ENCODE measurements at places on chromosomes 4 and X.
A peak's percentile ranks its signal among the peaks of the same experiment; 100 is the strongest.

GRCh38 chr4:143390764-143391163 lies 54.1 kb downstream of the GAB1 start:
- no peaks in the 10 kb centered on the region for H3K27me3 ChIP-seq
- no peak overlapping the region for H3K4me3 ChIP-seq
- H3K4me1 ChIP-seq = no peaks in the 10 kb centered on the region
- no peaks in the 10 kb centered on the region for H3K36me3 ChIP-seq
- peak overlapping the region; percentile 22 for H3K27ac ChIP-seq

DNA sequence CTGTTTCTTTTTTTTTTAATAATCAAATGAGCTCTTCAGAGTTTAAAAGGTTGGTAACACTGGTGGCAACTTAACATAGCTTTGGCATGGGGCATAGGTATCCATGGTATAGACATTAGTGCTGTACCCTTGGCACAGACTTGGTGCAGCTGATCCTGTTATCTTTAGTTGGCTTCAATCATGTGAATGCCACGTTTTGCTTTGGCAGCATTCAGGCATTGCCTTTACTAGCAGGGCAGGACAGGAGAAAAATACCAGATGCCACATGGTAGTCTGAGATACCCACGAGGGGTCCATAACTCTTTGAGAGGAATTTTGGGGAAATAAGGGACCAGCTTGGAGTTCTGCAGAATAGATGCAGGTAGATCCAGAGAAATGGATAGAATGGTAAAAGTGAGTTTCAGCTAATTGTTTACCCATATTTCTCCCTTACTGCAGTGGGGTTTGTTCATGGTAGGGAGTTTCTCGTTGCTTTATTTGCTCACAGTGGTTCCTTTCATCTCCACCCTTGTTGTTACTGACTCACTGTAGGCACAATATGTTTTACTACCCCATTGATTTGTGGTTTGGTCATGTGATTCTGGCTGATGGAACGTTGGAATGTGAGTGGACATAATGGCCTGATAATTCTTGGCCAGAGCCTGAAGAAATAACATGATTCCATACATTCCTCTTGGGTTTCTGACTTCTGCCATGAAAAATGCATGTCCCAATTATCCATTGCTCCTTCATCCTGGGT lies 342.7 kb downstream of the GLUD2 start:
- no peaks in the 10 kb centered on the region for H3K36me3 ChIP-seq
- no peaks in the 10 kb centered on the region for H3K27me3 ChIP-seq
- no peak overlapping the region for H3K27ac ChIP-seq

GRCh38 chr4:144353292-144353691 lies 212.8 kb upstream of the GYPA start:
- H3K27me3 ChIP-seq = no peaks in the 10 kb centered on the region
- no peaks in the 10 kb centered on the region for H3K36me3 ChIP-seq
- no peak overlapping the region for H3K4me3 ChIP-seq
- no peak overlapping the region for H3K27ac ChIP-seq
- no peak for DNase-seq
- no peaks in the 10 kb centered on the region for H3K4me1 ChIP-seq

- H3K4me1 ChIP-seq = peaks cover 11% of the 10 kb centered on the region
- no peaks in the 10 kb centered on the region for H3K27me3 ChIP-seq
- no peaks in the 10 kb centered on the region for H3K36me3 ChIP-seq
- H3K4me3 ChIP-seq = no peak overlapping the region
Observed at GRCh38 chrX:3820167-3820566, 106.7 kb upstream of the PRKX start.

DNA sequence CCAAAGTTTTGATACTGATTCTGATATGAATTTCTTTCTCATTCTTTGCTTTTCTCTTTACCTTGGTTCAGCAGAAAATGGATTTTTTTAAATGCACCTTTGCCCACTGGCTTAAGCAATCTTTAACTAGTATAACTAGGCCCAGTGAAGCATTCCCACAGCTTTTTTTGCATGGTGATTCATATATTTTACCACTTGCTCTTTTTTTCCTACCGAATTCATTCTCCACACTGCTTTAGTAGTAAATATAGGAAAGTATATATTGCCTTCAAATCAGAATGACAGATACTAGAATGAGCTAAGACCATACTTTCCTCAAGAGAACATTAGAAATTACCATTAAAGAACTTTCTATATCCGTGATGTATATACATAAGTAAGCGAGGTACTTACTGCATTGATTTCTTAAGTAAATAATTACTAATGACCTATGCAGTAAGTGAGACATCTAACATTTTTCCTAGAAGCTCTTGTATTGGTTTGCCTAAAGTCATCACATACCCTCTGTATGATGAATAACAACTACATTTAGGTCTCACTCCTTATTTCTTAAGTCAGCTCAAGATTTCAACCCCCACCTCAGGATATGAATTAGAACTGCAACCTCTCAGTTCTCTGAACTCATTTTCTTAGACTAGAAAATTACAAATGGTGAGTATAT lies 44.2 kb downstream of the SLC4A4 start:
- no peaks in the 10 kb centered on the region for H3K36me3 ChIP-seq
- DNase-seq = no peak
